ENCODE measurements at places on chromosomes 1 and 21.
A peak's percentile ranks its signal among the peaks of the same experiment; 100 is the strongest.

DNA sequence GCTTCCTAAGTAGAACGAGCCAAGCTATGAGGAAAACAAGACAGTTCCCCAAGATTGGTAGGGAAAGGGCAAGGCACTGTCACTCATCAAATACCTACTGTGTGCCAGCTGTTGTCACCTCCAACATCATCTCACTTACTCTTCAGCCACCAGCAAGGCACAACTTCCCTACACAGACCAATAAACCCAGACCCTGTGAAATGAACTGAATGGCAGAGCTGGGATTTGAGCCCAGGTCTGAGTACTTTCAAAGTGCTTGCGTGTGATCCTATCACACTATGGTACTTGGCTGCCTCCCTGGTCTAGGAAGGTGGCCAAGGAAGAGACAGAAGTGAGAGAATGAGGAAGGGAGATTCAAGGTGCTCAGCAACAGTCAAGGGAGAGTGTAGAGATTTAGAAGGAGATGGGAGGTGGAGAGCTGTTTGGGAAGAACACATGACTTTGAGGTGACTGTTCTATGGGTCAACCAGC, 16.7 kb upstream of the TRIM63 start:
- DNase-seq: no peak

GRCh38 chr1:219676012-219676765, 63.3 kb upstream of the ZC3H11B start:
- DNase-seq: no peak

DNA sequence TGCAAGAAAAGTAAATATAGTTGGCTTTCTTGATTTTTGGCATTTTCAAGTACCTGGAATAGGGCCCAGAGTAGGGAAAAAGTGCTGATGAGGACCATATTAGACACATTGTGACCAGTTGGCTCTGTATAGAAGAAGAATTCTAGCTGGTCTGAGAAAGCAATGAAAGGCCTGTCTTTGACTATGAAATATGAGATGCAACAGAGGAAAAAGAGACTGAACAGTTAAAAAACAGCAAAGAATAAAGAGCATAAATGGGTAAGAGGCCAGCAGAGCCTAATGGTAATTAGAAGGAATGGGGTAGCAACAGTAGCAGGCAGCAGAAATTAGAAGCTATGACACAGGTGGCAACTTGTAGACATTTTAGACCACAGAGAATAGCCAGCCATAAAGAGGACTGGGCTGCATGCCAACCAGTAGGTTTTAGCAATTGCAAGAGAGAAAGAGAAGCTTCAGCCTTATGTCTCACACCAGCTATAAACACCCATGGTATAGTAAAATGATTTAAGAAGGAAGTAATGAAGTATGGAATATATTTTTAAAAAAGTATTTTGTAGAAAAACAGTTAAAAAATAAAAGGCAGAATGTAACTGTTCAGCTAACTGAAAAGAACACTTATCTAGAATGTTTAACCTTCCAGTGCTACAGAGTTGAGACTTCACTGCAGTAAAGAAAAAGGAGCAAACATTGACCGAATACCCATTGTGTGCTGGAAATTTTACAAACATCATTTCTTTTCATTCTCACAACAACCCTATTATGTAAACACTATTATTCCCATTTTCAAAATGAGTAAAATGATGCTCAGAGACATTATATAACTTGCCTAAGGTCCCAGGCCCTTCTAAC, 114.1 kb downstream of the LHX4 start:
- DNase-seq: no peak

GRCh38 chr1:11938722-11939526, 4.4 kb downstream of the PLOD1 start:
- DNase-seq: peak; percentile 29

- DNase-seq: no peak
These were observed 8.0 kb downstream of the CFAP410 start for GRCh38 chr21:44331209-44331608.

DNA sequence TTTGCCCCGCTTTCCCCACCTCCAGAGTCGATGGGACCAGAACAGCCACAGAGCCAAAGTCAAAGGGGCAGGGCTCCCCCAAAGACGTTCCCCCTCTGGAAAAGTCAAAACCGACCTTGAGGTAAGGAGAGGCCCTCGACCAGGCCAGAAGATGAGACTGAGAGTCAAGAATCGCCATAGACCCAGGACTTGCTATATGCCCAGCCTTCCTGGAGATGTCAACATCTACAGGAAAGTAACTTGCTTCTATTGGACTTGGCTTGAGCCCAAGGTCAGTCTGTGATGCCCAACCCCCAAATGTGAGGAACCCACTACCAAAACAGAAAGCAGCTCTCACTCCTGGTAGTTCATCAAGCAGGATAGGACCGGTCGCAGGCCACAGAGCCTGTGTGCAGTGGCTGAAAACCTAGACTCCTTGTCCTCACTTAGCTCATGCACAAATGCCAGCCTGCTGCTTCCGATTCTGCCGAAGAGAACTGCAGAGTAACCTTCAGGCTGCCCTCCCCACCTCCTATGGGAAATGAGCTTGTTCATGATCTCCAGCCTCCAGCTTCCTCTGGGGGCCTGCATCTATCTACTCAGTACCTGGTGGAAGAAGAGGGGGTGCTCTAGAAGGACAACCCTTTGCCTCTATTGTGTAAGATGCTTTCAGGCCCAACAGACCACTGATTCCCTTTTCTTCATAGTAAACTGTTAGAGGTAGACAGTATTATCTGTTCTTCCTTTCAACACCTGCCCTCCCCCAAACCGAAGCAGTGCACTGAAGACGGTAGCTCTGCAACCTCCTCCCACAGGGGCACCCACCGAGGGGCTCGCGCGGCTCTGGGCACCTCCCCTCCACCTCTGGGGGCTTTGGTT, 1.4 kb downstream of the ACOT7 start:
- no peak for DNase-seq

- no peak for DNase-seq
These were observed 213.3 kb downstream of the ROR1 start for GRCh38 chr1:63987014-63987627.

DNA sequence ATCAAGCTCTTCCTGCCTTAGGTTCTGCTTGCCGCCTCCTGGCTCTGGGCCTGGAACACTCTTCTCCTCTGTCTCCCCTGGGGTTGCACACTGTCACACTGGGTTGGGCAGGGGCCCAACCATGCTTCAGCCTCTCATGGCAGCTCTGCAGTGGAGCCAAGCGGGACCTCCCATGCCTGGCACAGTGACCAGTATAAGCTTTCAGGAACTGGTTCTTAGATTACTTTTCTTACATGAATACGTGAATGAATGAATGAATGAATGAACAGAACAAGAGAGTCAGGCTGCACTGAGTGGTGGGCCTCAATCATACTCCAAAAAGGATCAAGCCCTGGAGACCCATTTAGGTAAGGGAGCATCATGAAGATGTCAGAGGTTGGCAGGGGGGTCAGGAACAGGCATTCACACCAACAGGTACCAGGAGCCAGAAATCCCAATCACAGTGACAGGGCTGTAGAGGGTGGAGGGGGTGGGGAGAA, 30.8 kb upstream of the TMEM125 start:
- DNase-seq: no peak

DNA sequence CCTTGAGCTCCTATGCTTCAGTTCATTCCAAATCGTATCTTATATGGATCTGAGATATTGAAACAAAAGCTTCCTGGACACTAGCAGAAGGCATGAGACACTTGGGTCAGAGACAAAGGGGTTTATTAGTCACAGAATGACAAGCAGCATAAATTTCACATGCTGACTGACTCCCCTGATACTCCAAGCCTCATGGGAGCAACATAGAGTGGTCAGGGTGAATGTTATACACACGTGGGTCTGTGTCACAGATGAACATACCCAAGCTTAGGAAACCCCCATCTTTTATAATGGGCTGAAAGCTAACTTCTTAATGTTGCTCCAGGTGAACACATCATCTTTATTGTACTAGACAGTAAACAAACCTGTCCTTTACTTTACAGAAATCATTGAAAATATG, 599.9 kb upstream of the RGS18 start:
- peak; percentile 12 for DNase-seq

- DNase-seq: no peak
These were observed 264.7 kb downstream of the PBX1 start for GRCh38 chr1:164823486-164824279.

GRCh38 chr1:231527586-231528171, 790 bp upstream of the TSNAX start:
- DNase-seq: no peak

- DNase-seq: peak; percentile 21
These were observed 132.9 kb upstream of the DPYD start for GRCh38 chr1:98053471-98054366.

DNA sequence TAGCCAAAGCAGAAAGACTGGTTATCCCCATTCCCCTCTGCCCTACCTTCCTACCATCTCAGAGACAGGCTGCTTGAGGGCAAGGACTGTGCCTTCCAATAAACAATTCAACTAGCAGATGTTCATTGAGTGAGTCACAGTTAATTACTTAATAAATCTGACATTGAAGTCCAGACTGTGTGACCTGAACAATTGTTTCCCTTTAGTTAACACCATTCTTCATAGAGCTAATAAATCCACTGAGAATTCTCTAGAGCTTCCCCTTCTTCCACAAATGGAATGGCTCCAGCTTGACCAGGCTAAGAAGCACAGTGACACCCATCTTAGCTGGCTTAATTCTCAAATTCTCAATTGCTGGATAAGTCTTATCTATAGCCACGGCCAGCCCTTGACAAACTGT, 61.9 kb upstream of the GJA5 start:
- DNase-seq: no peak

- DNase-seq: no peak
These were observed 76.3 kb downstream of the XCL2 start for GRCh38 chr1:168467452-168467851.

DNA sequence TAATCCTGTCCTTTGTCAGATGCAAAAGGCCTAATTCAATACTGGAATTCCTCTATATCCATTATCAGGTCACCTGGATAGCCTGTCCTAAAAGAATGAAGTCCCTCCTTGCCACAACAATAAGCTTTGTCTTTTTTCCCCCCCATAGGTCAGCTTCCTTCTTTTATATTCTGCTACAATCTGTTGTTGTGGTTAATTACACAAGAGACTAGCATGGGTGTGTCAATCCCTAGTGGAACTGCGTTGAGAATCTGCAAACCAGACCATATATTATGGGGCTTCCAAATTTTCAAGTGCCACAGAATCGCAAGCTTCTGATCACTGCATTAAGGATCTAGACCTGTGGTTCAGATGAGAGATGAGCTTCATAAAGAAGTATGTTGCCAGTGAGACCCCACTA, 349.6 kb downstream of the SMYD3 start:
- DNase-seq: no peak

DNA sequence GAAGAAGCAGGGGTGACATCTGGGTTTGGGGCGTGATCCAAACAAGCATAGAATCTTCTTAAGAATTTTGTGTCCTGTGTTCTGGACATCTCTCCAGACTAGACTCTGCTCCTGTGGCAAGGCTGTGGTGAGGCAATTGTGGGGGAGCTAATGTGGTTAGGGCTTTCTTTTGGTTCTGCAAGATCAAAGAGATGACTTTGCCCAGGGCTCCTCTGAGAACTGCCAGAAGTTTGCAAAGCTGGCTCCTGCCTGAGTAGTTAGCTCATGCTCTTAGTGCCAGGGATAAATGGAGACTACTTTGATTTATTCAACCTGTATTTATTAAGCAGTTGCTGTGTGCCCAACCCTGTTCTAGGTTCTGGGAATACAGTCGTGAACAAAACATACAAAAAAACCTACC, 34.0 kb upstream of the CRNN start:
- DNase-seq: no peak

DNA sequence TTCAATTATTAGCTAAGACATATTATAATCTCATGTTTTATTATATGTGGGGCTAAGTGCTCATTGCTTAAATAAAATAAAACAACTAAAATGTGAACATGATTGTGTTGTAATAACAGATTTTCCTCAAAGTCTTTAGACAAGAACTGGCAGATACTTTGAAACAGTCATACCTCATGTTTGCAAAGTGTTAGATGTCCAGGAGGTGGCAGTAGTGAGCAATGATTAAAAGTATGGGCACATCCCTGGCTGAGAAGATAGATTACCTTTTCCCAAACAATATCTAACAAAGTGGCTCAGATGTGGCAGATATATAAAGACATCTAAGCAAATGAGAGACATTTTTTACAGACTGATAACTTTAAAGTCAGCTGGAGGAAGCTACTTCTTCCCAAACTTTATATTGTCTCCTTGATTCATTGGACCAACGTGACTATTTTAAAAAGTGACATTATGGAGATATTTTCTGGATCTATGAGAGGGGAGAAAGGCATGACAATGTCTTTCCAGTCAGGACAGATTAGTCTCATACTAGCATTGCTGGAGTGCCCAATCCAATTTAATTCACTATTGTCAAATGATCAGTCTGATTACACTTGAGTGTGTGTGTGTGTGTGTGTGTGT, 269.8 kb downstream of the S1PR1 start:
- peak; percentile 18 for DNase-seq

DNA sequence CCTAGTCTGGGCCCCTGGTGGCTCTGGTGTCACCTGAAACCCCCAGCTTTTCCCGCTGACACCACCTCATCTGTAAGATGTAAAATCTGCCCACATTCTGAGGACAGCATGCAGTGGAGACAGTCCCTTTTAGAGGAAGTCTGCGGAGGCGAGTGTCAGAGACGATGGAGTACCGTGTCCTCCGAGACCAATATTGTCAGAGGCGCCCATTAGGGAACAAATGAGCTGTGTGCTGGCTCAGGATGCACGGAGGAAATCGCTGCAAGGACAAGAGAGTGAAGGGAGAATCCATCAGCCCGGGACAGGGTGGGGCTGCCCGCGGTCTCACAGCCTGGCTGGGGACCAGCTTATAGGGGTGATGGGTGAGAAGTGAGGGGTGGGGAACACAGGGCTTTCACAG, 214.8 kb downstream of the MATN1 start:
- DNase-seq: no peak

GRCh38 chr1:14570514-14570913, 28.0 kb upstream of the KAZN start:
- DNase-seq: no peak

GRCh38 chr1:7616076-7616832, 154.8 kb upstream of the VAMP3 start:
- no peak for DNase-seq

DNA sequence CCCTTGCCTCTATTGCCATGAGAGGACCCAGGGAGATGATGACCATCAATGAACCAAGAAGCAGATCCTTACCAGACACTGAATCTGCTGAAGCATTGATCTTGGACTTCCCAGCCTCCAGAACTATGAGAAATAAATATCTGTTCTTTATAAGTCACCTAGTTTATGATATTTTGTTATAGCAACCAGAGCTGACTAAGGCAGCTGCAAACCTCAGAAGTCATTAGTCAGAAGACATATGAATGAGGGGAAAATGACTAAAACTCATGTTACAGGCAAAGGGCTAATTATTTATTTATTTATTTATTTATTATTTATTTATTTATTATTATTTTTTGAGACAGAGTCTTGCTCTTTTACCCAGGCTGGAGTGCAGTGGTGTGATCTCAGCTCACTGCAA, 321.1 kb downstream of the TGFB2 start:
- DNase-seq: no peak

DNA sequence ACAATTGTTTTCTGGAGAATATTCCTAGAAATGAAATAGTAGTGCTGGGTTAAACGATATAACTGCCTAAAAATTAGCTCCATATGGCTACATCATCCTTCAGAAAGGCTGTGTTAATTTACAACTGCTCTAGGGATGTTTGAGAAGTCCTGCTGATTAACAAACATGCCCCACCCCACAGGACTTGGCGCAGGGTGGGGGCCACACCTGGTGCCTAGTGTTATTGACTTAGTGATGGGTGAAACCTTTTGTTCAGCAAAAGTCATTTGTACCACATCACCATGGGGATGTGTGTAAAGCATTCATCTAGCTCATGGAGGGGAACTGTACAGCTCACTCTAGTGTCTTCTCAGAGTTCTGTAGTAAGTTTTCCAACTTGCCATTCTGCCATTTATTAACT, 492.8 kb downstream of the CAMTA1 start:
- no peak for DNase-seq

Data from T1000 (cell line).